GM13977 (cell line): ENCODE measurements at places on chromosomes 2 and 18.

- no peak for DNase-seq
These were observed 64.0 kb downstream of the SLC40A1 start for GRCh38 chr2:189516546-189516945.

- DNase-seq = no peak
These were observed 9.2 kb downstream of the SGPP2 start for GRCh38 chr2:222433332-222434173.

DNA sequence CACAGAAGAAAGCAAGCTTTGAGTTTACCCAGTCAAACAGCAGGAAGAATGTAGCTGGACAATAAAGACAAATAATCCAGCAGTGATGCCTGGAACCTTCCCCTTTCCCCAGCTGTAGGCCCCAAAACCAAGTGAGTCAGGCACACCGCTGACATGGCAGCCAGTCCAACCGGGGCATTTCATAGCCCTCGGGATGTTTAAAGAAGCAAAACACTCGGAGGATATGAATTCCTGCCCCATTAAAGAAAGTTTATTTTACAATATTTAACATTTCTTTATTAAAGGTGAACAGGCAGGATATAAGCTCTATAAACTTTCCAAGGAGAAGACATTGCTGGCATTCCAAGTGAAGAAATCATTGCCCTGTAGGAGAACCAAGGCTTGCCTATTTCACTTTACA, 507.6 kb upstream of the TNP1 start:
- no peak for DNase-seq

- no peak for DNase-seq
These were observed at the start of gene FAM124B for GRCh38 chr2:224401641-224402342. Gene FAM124B, minus strand, starts transcription at chr2:224402107. Its CDS starts 339 bp downstream, at chr2:224401768.

DNA sequence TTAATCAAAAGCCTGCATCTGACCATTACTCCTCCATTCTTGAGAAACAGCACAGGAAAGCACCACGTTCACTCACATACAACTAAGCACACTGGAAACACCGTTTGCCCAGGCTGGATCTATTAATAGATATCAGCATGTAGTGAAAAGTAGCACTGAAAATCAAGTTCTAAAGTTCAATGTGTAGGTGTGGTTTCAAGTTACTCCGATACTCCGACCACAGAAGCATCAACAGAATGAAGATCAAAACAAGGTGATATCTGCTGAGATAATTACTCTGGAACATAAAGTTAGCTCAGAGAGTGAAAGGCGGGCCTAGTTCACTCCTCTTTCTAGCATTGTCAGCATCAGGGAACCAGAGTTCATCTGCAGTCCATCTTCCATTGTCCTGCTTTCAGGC, 1367.4 kb upstream of the ACVR2A start:
- DNase-seq = no peak

DNA sequence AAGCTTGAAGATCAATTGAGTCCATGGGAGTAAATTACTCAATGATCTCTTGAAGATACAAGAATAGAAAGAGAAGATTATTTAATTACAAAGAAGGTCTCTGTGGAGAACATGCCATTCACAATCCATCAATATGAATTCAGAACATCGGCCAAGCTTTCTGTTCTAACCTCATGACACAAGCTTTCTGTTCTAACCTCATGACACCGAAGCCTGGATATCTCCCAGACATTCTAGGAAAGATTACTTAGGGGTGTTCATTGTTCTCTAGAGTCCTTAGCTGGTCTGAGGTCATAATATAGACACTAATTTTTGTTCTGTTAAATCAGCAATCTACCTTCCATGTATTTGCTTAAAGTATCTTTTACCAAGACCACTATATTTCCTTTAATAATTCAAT, 95.5 kb downstream of the RDH14 start:
- no peak for DNase-seq

GRCh38 chr2:65574993-65575392, 142.6 kb upstream of the SPRED2 start:
- no peak for DNase-seq

DNA sequence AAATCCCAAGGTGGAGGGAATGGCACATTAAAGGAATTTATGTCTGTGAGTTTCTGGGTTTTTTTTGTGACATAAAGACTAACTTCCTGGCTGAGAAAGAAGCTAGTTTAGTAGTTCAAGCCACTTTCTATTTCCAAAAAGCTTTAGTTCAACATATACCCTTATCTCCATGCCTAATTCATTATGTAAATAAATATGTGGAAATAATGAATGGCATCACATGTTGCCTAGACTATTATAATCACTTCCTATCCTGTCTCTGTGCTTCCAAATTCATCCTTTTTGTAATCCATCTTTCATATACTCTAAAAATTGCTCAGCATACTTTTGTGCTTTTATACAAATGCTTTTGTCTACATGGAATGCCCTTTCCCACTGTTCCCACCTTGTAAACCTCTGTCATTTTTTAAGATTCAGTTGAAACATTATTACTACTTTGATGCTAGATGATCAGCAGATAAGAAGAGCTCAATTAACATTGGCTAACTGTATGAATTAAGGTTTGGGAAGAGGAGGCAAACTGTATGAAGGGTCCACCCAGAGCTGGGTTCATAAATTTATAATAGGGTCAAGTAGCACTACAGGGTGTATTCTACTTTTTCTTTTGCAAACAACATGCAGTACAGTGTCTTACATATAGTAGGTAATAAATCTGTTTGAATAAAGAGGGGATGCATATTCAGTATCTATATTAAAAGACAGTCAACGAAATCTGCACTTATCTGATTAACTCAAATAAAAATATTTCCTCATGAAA, 61.7 kb upstream of the MTIF2 start:
- no peak for DNase-seq

DNA sequence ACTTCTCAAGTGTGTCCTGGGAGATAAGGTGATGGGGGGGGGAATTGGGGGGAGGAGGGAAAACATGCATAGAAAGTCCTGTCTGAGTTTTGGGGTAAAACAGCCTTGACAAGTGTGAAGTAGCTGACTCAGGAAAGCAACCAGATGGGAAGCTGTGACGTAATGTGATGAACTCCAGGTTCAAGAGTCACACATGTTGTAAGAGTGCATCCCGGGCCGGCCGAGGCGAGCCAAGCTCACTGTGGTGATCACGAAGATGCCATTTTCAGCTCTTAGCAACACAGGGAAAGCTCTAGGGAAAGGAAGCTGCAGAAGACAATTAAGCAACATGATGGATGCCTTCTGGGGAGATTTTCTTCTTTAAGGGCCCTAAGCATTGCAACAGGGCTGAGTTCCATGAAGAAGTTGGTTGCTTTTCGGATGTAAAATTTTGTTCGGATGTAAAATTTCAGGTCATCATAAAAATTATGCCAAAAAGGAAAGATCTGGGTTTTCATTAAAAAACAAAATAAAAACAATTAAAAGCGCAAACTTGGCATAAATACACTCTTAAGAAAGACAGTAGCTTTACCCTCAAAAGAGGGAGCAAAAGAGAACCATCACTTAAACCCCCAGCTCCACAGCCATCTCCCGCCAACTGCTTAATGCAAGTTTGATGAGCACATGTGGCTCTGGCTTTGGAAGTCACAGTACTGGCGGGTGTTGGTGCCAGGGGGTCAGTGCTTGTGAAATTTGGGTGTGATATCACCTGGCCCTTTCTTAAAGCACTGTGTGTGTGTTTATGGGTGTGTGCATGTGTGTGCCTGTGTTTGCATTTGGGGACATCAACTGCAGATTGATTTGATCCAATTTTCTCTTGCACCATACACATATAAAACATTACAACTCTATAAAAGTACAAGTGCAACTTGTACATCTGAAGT, 19.1 kb downstream of the SERTAD2 start:
- DNase-seq = no peak

DNA sequence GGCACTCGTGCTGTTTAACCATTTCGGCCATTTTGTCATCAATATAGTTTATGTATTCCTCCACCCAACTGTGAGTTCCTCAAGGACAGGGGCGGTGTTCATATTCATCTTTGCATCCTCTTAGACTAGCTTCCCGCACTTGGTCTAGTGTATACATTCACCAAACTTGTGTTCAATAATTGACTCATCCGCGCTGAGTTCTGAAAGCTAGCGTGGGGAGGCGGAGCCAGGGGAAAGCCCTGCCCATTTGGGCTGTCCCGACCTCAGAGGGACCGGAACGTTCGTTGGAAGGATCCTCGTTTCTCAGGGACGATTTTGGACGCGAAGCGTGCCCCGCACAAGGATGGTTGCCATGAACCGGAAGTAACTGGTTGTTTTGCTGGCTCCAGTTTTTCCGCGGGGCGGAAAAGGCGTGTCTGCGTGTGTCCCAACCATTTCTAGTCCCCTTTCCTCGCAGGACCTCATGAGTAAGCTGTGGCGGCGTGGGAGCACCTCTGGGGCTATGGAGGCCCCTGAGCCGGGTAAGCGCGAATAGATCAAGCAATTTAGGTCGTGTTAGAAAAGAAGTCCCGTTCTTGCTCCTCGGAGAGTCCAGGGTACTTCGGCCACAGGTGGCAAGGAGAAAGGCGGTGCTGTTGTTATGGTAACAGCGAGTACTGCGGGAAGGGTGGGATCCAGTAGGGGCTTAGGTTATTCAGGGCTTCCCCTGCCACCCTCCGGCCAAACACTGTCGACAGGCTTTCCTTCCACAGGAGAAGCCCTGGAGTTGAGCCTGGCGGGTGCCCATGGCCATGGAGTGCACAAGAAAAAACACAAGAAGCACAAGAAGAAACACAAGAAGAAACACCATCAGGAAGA, at the start of gene INO80B:
INO80B (plus strand) TSS at position 434 of the 858 bp plus-strand sequence; CDS start at position 464, 30 bp downstream.
- peak; percentile 87 for DNase-seq

DNA sequence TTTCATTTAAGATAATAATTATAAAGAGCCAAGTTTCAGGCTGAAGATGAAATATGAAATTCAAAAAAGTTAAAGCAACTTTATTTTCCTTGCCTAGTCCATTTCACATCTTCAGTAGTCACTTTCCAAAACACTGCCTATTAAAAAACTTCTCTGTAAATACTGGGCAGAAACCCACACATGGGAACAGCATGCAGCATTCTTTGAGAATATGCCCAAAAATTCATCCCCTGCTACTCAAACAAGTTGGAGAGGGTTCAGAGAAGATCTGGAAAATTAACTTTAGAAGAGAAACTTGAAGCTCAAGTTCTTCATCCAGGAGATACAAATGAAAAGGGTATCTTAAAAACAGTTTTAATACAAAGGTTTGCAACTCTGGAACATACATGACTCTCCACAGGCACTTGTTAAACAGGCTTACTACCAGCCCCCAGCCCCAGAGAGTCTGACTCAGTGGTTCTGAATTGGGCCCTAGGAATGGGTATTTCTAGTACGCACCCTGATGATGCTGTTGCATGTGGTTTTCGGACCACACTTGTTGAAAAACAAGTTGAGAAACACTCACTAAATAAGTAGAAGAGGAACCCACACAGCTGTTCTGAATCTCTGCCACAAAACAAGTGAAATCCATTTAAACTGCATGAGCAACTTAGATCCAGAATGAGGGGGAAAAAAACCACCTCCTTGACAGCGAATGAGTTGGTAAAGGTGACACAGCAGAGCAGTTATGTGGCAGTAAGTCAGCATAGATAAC, 329.1 kb downstream of the SATB2 start:
- DNase-seq = no peak

GRCh38 chr2:221486106-221486505, 86.0 kb downstream of the EPHA4 start:
- no peak for DNase-seq

- no peak for DNase-seq
These were observed 46.6 kb upstream of the TCF4 start for GRCh38 chr18:55634545-55634944.

DNA sequence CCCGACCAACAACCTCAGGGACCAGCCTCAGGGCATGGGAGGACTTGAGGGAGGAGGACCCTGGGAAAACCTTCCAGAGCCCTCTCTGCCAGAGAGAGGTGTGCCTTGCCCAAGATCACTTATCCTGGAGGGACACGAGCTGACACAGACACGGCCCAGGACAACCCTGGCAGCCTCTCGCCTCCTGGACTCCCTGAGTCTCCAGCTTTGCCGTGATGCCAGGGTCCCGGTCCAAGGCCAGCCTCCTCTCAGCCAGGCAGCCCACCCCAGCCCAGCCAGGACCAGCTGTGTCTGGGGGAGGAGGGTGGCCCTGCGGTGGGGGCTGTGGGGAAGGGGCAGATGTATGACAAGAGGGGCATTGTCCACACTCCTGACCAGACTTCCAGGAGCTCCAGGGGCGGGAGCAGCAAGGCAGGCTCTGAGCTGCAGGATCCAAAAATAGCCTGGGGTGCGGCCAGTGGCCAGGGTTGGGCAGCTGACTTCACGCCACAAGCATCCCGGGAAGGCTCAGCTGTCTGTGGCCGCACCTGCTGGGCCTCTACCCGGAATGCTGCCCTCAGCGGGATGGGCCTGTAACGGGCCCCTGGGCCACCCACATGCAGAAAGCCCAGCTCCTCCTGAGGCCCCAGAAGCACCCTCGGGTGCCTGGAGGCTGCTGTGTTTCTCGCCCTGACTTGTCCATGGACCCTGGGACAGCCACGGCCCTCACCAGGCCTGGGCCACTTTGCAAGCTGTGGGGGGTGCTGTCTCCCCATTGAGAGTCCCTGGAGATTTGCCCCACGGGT, 65.5 kb upstream of the GPC1 start:
- no peak for DNase-seq

DNA sequence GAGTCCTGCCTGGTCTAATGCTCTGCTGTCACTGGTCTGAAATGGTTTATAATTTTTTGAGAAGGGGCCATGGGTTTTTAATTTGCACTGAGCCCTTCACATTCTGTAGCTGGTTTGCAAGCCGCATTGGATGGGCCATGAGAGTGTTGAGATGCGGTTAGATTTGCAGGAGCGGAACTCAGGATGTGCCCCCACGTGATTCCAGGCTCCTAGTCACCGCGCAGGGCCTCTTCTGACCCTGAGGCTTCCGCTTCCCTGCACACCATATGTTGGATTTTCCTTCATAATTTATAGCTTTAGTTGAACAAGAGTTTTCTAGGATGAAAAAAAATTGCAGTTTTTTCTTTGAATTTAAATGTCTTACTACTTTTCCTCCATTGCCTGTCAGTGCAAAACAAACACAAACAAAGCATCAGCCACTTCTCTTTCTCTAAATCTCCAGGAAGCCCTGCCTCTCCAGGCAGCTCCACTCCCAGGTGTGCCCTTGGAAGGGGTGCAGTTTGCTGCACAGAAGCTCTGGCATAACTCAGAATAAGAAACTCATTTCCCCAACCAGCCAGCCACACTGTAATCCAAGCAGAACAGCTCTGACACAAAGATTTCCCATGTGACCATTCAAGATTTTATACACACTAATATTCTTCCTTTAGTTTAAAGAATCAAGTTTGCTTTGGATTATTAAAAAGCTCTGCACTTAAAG, 18.4 kb upstream of the TPO start:
- no peak for DNase-seq

DNA sequence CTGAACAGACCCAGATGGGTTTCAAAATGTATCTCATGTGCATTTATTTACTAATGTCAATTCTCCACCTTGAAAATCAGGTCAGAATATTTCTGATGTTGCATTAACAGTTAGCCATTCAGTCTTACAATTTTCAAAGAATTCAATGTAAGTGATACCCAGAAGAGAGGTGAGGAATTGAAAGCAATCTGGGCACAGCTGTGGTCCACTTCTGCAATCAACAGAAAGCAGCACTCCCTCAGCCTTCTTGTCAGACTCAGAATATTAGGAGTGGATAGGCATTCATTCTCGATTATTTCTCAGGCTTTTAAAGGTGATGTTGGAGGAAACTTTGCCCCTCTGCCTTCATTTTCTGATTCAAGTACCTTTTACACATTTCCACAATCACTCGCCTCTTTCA, 15.7 kb downstream of the CCL20 start:
- no peak for DNase-seq
